Stimulated activated CD8-positive, alpha-beta memory T cell treated with anti-CD3 and anti-CD28 coated beads, Interleukin-15, amount 100 ng/mL, for 1 hour (primary cell): ENCODE measurements at places on chromosomes 16 and 17.

DNA sequence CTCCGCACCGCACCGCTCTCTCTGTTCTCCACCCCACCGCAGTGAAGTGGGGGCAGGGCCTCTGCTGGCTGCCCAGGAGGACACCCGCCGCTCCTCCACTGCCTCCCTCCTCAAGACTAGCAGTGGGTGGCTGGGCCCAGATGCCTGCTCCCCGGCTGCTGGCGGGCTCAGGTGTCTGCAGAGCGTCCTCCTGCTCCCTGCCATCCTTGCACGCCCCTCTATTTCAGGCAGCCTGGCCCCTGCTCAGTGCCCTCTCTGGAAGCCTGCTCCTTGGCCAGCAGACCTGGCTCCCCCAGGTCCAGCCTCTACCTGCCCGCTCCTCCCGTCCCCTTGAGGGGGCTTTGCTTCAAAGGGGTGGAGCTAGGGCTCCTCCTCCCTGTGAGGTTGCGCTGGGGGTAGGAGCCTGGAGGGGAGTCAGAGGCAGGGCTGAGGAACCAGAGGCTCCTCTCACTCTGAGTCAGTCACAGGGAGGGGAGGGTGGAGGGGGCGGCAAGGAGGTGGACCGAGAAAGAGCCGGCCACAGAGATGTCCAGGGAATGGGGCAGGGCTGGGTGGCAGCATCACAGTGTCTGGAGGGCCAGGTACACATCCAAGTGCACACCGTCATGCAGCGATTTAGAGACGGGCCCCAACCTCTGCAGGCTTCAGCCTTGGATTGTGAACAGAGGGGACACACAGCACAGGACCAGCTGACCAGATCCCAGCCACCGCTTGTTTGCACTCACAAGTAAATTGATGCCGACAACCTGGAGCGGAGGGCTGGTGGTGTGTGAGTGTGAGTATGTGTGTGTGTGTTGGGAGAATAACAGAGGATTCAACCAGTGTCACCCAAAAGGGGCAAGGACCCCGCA, 9.8 kb upstream of the TMEM92 start:
- no peak for DNase-seq

DNA sequence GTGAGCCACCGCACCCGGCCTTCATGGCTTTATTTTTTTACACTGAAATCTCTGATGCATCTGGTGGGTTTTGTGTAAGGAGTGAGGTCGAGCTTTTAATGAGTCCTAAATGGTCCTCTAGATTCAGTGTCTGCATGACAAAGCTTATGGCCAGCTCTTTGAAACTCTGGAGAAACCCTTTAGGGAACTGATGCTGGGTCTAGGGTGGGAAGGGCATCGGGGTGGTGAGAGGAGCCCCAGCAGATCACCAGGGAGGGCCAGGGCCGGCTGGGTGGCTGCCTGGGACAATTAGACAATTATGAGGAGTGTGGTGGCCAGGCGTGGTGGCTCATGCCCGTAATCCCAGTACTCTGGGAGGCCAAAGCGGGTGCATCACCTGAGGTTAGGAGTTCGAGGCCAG, 93.9 kb downstream of the SEC14L1 start:
- DNase-seq = no peak

DNA sequence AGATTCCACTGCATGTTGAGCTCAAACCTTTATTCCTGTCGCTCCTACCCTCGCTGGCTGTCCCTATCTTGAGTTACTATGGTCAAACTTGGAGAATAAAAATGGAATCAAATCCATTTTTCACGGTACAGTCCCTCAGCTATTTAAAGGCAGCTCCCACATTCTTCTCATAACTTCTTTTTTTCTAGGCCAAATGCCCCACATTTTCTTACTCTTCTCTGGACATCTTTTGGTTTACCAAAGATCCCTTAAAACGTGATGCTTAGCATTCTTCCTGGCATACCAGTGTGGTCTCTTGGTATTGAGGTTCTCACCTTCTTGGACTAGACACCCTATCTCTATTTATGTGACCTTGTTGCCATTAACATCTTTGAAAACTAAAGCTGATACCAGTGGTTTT, 48.3 kb upstream of the MAF start:
- DNase-seq = no peak

- no peak for DNase-seq
Measured at GRCh38 chr17:14522795-14523387, 222.0 kb downstream of the HS3ST3B1 start.

GRCh38 chr16:58158725-58159124, 29.5 kb upstream of the CFAP20 start:
- no peak for DNase-seq

- DNase-seq = no peak
Measured at GRCh38 chr16:84332975-84333684, 35.2 kb upstream of the ATP2C2 start.

DNA sequence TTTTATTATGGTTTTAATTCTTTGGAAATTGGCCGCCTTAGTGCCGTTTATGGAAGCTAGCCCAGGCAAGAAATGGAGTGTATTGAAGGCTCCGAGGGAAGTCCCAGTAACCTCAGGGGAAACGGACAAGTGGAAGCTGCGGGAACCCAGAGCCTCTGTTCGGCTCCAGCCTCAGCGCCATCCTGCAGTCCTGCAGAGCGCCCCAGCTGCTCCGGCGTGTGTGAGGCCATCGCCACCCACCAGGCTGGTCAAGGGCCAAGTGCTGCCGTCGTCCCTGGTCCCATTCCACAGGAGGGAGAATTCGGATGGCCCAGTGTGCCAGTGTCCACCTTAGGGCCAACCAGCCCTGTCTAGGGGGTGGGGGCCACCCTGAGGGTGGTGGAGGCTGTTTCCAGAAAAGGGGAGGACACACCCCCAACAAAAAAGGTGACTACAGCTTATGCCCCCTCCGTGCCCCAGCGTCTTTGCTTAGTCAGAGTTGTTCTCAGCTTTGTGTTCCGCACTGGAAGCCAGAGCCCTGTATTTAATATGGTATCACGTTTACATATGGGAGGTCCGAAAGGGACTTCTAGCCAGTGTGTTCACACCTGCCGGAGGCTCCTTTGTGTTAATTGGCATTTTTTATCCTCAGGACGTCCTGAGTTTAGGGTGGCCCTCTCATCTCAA, 13.0 kb downstream of the MGRN1 start:
- no peak for DNase-seq

GRCh38 chr17:50354776-50355175, 8.8 kb downstream of the XYLT2 start:
- DNase-seq = no peak

- no peak for DNase-seq
Measured at GRCh38 chr17:34365340-34365739, 2.3 kb upstream of the CCL1 start.

DNA sequence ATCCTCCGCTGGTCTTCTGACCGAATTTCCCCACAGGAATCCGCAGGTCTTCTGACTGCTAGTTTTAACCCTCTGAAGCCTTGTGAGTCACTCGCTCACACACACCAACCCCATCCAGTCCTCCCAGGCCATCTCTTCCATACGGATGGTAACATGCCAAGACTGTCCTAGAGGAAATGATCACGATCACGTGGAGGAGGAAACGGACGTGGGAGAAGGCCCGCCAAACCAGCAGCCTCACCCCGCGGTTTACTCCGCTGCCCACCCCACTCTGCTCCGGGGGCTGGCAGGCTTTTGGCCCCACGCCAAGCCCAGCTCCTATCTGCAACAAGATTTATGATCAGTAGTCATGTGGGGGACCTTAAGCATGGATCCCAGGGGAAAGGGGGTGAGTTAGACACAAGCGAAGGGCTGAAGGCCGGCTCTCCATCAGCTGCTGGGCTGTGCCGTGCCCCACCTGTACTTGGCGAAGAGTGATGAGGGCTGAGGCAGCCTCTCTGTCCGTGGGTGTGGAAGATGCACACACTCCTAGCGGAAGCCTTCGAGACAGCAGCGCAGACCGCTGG, 1.5 kb upstream of the FAAP100 start:
- no peak for DNase-seq

- DNase-seq = no peak
Measured at GRCh38 chr17:40323391-40324381, 14.7 kb downstream of the RARA start.

GRCh38 chr16:81778861-81779535, at the start of gene PLCG2:
TSS of gene PLCG2 (plus strand) at chr16:81779291. CDS start at chr16:81785990, 6,699 bp downstream.
- peak; percentile 36 for DNase-seq

GRCh38 chr17:63458478-63458877, 12.4 kb upstream of the CYB561 start:
- DNase-seq = no peak

GRCh38 chr17:17205368-17206123, 587 bp downstream of the PLD6 start:
- peak; percentile 14 for DNase-seq

GRCh38 chr17:79937391-79938335, 98.0 kb downstream of the TBC1D16 start:
- DNase-seq = no peak

- DNase-seq = no peak
Measured at GRCh38 chr16:5166486-5166885, 68.9 kb upstream of the EEF2KMT start.

DNA sequence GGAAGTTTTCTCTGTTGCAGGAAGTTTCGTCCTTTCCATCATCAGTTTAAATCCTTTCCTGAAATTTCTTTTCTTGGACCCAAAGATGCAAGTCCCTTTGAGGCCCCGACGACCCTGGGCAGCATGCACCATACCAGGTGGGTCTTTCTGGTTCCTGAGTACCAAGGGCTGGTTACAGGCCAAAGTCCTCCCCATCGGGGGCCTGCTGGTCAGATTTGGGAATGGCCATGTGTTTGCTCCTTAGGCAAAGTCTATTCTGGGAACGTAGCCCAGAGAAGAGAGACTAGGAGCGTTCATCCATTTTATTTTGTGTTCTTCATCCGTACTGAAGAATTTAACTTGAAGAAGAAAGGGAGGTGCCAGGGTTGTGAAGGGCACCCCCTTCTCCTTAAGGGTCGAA, 17.5 kb upstream of the ADAM11 start:
- DNase-seq = no peak

DNA sequence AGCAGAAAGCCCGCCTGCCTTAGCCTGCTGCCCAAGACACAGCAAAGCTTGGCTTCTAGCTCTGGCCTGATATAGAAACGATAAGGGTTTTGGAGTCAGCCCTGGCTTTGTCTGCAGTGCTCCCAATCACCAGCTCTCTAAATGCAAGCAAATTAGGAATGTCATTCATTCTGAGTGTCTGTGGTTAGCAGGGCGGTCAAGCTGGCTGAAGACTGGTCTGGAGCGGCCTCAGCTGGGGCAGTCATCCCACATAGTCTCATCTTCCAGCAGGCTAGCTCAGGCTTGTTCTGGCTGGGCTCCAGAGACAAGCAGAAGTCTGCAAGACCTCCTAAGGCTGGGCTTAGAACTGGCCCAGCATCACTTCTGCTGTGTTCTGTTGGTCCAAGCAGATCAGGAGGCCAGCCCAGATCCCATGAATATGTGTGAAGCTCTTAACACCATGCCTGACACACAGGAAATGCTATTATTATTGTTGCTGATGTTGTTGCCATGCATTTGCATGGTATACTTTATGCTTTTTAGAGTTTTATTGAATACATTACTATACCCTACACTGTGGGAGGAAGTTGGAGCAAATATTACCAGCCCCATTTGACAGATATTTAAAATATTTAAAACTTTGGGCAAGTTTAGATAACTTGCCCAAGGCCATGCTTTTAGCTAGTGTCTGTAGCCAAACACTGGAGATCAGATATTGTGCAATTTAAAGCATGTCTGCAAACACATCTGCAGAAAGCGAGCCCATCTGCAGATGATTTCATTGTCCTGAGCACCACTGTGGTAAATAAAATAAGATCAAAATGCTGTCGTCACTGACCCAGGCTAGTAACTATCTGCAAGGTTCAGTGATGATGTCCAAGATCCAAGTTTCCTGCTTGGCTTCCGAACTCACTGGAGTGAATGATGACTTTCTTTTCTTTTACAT, 24.8 kb downstream of the TMC7 start:
- no peak for DNase-seq

- DNase-seq = no peak
Measured at GRCh38 chr17:18139949-18140348, 31.4 kb downstream of the MYO15A start.

GRCh38 chr17:13385481-13385911, 216.2 kb downstream of the HS3ST3A1 start:
- DNase-seq = no peak

DNA sequence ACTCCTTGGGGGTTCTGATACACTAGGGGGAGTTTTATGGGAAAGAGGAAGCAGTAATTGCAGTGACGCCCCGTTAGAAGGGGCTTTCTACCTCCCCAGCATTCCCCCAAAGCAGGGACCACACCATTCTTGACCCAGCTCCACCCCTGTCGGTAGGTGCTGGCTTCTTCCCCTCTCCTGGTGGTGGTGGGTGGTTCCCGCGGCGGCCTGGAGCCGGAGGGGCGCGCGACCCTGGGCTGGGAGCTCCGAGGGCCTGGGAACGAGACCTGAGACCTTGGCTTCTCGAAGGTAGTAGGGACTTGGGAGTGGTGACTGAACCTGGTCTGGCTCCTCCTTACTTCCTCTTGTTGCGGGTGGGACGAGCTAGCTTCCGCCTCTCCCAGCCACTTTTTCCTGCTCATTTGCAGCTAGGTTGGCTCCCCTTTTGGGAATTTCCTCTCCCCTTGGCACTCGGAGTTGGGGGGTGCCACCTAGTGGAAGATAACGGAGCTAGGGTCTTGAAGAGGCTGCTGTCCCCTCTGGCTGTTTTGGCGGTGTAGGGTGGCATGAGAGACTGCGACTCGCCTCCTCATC, 438 bp downstream of the GRN start:
- no peak for DNase-seq

- no peak for DNase-seq
Measured at GRCh38 chr17:69448431-69449102, 34.1 kb downstream of the MAP2K6 start.

DNA sequence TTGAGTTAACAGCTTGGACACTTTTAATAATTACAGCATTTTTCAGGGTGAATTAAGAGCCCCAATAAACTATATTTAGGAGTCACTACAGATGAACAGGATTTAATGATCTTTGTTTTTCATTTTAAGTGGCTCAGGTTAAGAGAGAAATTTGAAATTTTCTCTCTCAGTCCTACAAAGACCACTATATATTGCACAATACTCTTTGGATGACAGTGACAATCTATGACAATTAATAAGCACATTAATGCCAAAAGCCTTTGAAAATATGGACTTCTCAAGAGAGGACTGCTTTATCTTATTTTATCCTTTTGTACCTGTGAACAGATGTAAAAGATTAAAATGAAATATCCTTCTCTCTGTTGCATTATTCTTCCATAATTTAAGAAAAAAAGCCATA, 151.1 kb upstream of the IRX5 start:
- no peak for DNase-seq

GRCh38 chr16:56370185-56370874, 55.0 kb downstream of the AMFR start:
- no peak for DNase-seq

DNA sequence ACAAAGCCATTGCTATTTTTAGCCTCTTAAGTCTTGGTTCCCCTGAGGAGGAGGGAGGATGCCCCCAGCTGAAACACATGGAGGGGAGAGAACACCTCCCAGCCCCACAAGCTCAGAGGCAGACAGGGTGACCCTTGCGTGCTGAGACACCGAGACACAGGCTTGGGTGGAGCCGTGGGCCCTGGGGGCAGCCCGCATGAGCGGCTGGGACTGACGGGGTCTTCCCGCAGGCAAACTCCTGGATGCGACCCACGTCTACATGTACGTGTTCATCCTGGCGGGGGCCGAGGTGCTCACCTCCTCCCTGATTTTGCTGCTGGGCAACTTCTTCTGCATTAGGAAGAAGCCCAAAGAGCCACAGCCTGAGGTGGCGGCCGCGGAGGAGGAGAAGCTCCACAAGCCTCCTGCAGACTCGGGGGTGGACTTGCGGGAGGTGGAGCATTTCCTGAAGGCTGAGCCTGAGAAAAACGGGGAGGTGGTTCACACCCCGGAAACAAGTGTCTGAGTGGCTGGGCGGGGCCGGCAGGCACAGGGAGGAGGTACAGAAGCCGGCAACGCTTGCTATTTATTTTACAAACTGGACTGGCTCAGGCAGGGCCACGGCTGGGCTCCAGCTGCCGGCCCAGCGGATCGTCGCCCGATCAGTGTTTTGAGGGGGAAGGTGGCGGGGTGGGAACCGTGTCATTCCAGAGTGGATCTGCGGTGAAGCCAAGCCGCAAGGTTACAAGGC, 9.8 kb downstream of the SLC16A3 start:
- no peak for DNase-seq
